ENCODE measurements at places on chromosomes 3 and 15. TPM values are rescaled to one million over a fixed set of nuclear protein-coding genes. Genes with fewer than 3 reads are reported as not detected.
A peak's percentile ranks its signal among the peaks of the same experiment; 100 is the strongest.

- no peak for DNase-seq
Measured at GRCh38 chr3:53682807-53683206, 163.4 kb downstream of the CHDH start.

- no peak for DNase-seq
Measured at GRCh38 chr3:46283881-46284450, 41.7 kb downstream of the CCR3 start.

DNA sequence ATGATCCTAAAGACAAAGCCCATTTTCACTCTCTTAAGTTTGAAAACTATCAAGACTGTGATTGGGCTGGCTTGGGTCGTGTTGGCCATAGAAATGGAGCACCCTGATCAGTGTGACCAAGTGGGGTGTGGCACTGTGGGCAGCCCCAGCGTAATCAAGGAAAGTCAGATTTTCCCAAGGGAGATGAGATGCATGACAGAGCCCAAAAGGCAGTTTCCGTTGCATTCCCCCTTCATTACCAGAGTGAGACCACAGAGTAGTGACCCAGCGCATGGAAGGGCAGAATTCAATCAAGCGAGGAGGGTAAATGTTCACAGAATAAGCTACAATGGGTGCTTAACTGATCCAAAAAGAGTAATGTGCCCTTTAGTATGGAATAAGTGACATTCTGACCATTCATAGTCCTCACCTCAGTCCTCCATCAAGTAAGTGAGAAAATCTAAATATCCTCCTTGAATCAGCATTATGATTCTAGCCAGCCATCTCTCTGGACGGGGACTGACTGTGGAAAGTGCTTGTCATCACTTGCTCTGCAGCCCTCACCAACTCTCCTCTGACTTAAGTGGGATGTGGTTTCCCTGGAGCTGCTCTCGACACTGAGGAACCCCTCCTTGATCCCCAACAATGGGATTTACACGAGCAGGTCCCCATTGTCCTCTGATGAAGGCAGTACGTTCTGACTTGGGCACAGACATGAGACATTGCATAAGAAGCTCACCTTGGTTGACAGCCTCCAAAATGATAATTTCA lies 430.5 kb downstream of the OCA2 start:
- DNase-seq, result no peak

- DNase-seq, result no peak
Measured at GRCh38 chr15:52717481-52717880, 38.3 kb upstream of the ATOSA start.

DNA sequence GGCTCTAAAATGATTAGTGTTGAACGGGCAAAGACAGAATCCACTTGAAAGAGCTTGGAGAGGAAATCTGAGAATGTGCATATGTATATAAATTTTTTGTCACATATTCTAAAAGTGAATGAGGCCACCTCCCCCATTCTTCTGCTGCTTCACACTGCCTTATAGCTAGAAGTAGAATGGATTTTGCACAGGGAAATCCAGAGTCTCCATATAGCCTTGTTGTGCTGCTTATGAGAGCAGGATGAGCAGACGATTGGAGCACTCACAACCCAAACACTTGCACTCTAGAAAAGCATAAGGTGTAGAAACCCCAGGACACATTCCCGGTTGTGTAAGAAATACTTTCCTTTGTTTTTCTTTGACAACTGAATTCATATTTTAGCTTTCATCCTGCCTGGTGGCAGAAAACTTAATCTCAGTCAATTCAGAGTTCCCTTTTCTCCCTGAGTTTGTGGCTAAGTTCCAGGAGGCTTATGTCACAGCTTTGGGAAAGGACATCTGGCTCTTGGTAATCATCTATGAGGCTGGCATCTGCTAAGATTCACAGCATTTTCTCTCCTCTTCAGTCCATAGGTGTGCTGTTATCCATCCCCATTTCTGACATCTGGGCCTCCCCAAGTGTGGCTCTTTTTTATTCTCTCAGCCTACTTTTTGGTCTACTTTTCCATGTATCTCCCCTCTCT lies 188.4 kb upstream of the PFN2 start:
- DNase-seq, result peak; percentile 42

DNA sequence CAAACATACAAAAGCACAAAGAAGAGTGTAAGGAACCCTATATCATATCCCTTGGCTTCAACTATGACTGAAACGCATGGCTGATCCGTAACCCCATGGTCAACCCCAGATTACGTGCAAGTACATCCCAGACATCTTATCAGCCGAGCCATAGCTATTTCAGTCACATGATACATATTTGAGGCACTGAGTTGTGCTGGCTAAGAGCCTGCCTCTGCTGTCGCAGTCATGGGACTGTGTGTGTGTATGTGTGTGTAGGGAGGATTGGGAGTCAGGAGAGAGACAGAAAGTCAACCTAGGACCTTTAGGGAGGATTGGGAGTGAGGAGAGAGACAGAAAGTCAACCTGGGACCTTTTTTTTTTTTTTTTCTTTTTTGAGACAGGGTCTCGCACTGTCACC lies 8.4 kb downstream of the ST6GAL1 start:
- peak; percentile 61 for DNase-seq

- peak; percentile 67 for DNase-seq
Measured at GRCh38 chr15:43903864-43904290, 77.1 kb downstream of the WDR76 start.

Gene MSL2
- total RNA-seq, result 27.3 TPM

Gene ALS2CL
- 0.16 TPM for total RNA-seq

Gene RTP3
- total RNA-seq, result not detected
